Liver (tissue), 10 donors: ENCODE measurements at places on chromosomes 5 and 9. TPM values are rescaled to one million over a fixed set of nuclear protein-coding genes. Genes with fewer than 3 reads are reported as not detected.

- DNase-seq: no peak
Observed at GRCh38 chr5:135212361-135213026, 178.5 kb upstream of the PITX1 start.

DNA sequence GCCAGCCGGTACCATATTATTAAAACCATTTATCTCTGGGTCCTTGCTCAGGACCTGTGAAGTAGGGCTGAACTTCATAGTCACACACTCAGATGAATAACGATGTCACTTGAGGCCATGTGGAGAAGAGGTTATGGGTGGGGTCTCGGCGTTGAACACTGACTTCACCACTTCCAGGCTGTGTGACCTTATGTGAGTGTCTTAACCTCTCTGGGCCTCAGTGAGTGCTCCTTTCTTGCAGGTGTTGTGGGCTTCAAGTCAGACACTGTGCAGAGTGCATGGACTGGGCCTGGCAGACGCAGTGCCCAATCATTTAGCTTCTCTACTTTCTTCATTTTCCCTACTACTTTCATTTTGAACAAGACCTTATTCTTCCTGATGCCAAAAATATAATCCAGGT lies 278.8 kb downstream of the PBX3 start:
- no peak for DNase-seq

DNA sequence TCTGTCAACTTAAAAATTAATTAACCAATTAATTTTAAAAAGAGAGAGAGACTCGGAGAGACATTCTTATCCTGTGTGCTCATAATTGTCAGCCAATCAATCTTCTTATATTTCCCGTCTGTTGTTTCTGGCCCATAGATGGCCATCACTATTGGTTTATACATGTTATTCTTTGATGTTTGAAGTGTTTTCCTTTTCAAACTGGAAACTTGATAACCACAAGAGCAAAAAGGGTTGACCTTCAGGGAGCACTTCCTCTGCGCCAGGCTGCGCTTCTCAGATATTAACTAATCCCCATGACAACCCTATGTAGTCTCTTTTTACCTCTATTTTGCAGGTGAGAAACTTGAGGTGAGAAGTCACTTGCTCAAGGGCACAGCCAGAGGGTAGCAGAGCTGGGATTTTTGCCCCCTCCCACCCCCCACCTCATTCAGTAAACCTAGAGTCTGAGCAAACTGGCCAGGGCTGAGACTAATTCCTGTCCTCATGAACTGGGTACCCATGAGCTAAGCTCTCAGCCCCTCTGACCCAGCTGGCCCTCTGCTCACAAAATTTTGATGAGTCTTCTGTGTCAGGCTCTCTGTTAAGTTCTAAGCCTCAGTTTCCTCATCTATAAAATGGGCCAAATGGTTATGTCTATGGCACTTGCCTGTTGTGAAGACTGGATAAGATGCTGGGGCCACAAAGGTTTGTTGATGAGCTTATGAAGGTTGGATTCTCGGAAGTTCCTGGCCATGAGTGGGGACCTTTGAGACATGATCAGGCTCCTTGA lies 86.0 kb upstream of the SH3PXD2B start:
- no peak for DNase-seq

DNA sequence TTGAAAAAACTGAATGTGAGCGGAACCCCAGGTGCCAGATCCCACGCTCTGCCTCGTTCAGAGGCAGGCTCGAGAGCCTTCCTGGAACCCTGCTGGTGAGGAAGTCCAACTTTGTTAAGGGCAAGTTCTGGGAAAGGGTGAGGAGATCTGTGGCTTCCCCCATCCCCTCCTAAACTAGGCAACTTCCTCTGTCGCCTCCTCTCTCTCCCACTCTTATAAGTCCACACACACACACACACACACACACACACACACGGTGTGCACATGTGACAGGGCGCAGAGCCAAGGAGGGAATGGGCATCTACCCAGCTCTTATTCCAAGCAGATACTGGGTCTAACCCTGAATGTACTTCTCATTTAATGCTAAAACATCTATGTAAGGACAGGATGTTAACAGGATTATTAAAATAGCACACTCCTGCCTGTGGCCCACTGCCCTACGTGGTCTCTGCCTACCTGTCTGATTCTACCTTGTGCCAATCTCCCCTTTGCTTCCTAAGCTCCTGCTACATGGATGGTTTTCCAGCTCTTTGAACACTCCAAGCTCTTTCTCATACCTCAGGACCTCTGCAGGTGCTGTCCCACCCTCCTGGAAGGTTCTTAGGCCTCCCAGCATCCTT lies 72.4 kb upstream of the FBXW11 start:
- DNase-seq: no peak

GRCh38 chr9:12718482-12719026 lies 25.4 kb downstream of the TYRP1 start:
- DNase-seq: no peak

CHSY3 gene
- total RNA-seq: 2.3 TPM

DNA sequence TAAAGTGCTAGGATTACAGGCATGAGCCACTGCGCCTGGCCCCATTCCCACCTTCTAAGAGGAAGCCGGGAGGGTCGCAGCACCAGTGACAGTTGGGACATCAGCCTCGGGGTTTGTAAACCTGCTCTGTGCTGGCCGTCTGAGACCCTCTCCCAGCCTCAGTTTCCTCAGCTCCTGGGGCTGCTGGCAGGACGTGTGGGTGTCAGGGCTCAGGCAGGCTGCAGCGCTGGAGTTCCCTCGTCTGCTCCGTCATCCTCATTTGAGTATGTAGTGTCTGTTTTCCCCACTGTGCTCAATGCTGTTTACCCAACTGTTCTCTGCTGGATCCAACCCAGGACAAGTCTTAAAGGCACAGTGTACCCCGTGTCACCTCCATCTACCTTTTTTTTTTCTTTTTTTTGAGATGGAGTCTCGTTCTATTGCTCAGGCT lies 2.0 kb upstream of the NINJ1 start:
- DNase-seq: no peak

- DNase-seq: no peak
Observed at GRCh38 chr5:108650997-108651396, 96.7 kb upstream of the FER start.

DNA sequence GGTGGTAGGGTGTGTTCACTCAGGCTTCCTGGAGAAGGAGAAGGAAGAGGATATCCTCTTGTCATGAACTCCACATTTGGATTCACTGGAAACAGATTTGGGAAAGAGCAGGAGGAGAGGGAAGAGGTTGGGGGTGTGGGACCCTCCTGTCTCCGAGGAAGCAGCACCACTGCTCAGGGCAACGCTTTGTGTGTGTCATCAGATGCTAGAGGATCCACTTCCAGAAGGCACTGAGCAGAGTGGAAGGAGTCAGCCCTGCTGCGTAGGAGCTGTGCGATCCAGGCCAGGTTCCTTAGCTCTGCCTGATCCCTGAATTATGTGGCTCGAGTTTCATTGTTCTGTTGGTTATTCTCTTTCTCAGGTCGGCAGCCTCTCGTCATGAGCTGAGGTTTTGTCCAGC lies 37.3 kb upstream of the TJP2 start:
- DNase-seq: no peak

TUBB4B gene
- 179 TPM for total RNA-seq

DNA sequence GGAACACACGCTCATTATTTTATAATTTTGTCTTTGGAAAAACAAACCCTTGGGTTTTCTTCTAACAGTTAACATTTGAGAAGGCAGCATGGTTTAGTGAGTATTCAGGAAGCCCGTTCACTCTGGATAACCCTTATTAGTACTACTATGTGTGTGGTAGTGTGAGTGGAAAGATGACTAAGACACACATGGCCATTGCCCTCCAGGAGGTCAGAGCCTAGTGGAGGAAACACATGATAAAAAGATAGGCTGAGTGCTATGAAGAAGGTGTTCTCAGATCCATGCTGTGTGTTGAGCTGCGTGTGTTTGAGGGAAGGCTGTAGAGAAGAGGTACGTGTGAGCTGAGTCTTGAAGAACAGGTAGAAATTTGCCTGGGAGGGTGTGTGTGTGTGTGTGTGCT lies 8.4 kb downstream of the C5orf47 start:
- DNase-seq: no peak

IL3 gene
- total RNA-seq: not detected

- no peak for DNase-seq
Observed at GRCh38 chr5:144436007-144436406, 265.3 kb downstream of the KCTD16 start.

- no peak for DNase-seq
Observed at GRCh38 chr9:2722715-2723114, 5.4 kb downstream of the KCNV2 start.

- no peak for DNase-seq
Observed at GRCh38 chr5:138448481-138449398, 9.9 kb downstream of the REEP2 start.

GRCh38 chr9:18606281-18606680 lies 132.3 kb downstream of the ADAMTSL1 start:
- no peak for DNase-seq

TSSK1B gene
- total RNA-seq: not detected
